ENCODE measurements at places on chromosomes 12 and 14.

- DNase-seq = no peak
Observed at GRCh38 chr12:93813186-93813585, 136.0 kb downstream of the CRADD start.

GRCh38 chr12:112885236-112885635 is 21.5 kb upstream of the OAS1 start:
- DNase-seq = no peak

- no peak for DNase-seq
Observed at GRCh38 chr12:108371801-108372344, 32.8 kb upstream of the CMKLR1 start.

DNA sequence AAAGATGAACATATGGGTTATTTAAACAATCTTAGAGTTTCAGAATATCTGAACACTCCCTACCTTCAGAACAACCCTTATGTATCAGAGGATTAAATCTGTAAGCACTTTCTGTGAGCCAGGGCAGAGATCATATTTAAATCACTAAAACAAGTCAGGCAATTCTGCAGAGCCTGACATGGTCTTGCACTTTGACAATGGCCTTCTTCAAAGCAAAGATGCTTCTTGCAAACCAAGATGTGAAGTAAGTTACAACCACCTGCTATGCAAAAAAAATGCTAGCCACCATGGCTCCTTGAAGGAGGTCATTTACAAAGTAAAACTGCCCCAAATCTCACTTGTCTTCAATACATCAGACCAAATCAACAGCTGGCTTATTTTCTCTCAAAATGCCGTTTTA is 3.2 kb downstream of the PPP1CC start:
- no peak for DNase-seq

GRCh38 chr14:63362389-63362819 is 43.7 kb upstream of the GPHB5 start:
- no peak for DNase-seq

Measured in stimulated activated naive CD4-positive, alpha-beta T cell treated with Interleukin-2 at 50 U/mL for 16 hours (primary cell).